GM19239 (cell line): ENCODE measurements at places on chromosomes 5 and 9.

- DNase-seq, result no peak
These were observed 7.3 kb upstream of the SLC25A48 start for GRCh38 chr5:135826994-135827671.

DNA sequence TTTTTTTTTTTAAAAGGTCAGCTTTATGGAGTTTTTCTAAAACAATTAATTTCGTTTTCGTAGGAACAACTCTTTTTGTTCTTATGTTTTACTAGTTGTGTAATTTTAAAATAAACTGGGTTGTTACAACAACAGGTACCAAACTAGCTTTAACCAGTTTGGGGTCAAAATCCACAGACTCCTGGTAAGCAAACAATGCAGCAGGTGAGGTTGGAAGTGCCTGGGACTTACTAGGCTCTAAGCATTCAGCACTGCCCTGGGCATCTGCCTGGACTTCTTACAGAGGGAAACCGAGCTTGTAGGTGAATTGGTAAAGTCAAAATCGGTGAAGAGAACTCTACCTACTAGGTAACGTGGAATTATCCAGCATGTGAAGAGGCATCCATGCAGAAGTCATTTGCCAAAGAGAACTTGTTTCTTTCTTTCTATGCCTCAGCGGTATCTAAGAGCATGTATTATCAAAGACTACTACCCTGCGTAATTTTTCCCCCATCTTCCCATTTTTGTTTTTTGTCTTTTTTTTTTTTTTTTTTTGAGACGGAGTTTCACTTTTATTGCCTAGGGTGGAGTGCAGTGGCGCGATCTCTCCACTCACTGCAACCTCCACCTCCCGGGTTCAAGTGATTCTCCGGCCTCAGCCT lies 145.4 kb downstream of the KCTD16 start:
- DNase-seq, result no peak

DNA sequence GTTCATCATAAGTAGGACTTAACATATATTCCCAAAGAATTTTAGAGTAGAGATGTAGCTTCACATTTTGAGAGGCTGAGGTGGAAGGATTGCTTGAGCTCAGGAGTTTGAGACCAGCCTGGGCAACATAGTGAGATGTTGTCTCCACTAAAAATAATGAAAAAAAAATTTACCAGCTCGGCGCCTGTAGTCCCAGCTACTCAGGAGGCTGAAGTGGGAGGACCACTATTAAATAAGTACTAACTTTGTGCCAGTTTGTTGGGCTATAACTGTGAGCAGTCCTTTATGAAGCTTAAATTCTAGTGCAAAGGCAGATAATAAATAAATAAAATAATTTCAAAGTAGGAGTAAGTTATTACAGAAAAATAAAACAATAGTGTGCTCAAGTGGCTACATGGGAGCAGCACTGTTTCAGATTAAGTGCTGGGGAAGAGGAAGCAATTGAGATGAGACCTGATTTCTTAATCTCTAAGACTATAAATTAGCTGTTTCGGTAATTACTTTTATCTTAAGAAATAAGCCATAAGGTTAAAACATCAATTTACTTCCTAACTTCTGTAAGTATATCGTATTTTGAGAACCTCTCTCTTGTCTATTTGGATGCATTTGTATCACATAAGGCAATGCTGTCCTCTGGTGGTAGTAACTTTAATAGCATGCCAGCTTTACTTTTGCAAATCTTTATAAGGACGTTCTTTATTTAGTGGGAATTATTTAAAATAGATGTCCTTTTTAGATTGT lies 98.9 kb downstream of the CSNK1G3 start:
- DNase-seq, result peak; percentile 3

DNA sequence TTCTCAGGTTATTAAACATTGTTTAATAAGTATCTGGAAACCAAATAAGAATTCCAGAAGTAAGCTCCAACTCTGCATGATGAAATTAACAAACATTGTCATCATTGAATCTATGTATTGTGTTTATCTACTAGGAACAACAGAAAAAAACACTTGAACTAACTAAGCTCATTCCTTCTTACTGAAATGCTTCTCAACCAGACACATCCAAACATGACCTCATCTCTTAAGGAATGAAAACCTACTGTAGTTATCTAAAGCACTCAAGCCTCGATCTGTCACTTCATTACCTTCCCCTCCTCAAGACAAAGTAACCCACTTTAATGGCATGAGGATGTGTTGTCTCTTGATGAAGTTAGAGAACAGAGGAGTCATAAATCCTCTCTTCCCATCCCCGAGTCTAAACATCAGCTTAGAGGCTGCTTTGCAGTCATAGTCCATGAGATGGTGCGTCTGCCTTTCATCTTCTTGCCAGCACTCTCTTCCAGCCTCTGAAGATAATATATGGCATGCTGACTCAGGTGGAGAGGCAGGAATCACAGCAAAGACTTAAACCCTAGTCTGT lies 86.5 kb downstream of the CEMIP2 start:
- no peak for DNase-seq

GRCh38 chr5:103389846-103390245 lies 131.3 kb downstream of the MACIR start:
- DNase-seq, result no peak

GRCh38 chr5:103690676-103691075 lies 128.1 kb upstream of the NUDT12 start:
- DNase-seq, result no peak

- DNase-seq, result no peak
These were observed 3.3 kb downstream of the UBE2R2 start for GRCh38 chr9:33820231-33820745.

- no peak for DNase-seq
These were observed 124.9 kb upstream of the ZNF608 start for GRCh38 chr5:124871303-124871702.

- no peak for DNase-seq
These were observed 670 bp upstream of the PURA start for GRCh38 chr5:140113180-140113698.

- DNase-seq, result no peak
These were observed 542.9 kb downstream of the EFNA5 start for GRCh38 chr5:107127878-107128277.

DNA sequence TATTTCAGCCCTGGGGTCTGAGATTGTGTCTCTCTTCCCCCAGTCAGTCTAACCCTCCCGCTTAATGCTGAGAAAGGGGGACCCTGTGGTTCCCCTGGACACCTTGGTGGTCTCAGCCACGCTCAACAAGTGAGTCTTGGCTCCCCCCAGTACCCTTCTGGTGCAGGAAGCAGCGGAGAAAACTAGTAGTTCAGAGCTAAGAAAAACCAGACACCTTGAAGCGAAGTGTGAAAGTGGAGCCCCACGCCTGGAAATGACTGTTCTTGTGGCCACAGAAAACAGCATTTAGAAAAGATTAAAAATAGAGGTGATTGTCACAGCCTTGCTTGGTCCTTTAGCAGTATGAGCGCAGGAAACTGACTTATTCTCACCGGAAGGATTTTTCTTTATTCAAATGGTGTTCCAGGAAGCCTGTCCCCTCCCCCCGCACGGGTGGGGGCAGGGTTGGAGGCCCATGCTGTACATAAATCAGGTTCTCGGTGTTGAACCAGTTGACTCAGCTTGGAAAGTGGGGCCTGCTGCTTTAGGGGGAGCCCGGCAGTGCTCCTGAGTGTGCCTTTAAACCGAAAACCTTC lies 8.1 kb downstream of the ARPC5L start:
- peak; percentile 52 for DNase-seq

- no peak for DNase-seq
These were observed 703.9 kb downstream of the EFNA5 start for GRCh38 chr5:106966686-106967315.

DNA sequence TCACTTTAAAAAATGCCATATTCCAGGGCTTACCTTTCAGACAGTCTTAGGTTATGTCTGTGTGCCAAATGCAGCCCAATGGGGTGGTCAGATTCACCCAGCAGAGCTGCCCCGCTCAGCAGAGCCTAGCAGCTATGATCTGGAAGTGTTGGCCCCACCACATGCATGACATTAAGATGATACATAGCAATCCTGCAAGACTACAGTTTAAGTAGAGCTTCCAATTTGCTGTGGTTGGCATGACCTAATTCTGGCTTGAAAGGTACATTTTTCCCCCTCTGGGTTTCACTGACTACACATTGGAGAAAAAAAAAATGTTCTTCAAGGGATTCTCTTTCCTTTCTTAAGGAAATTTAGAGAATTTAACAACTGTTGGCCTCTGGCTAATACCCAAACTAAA lies 22.5 kb downstream of the MEF2C start:
- no peak for DNase-seq

DNA sequence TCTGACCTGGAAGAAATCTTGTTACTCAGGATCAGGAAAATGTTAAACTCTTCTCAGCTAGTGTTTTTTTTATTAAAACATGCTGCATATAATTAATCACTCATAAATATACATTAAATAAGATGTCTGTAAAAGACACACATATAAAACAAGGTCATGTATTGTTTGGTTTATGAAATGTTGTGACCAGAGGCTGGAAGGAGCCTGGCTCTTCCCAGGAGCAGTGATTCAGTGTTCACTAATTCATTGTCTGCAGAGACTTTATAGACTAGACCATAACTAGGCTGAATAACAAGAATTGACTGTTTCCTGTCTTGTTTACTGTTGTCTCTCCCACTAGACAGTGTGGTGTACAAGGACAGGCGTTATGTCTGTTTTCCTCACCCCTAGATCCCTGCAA lies 49.1 kb upstream of the ANKRD55 start:
- no peak for DNase-seq

DNA sequence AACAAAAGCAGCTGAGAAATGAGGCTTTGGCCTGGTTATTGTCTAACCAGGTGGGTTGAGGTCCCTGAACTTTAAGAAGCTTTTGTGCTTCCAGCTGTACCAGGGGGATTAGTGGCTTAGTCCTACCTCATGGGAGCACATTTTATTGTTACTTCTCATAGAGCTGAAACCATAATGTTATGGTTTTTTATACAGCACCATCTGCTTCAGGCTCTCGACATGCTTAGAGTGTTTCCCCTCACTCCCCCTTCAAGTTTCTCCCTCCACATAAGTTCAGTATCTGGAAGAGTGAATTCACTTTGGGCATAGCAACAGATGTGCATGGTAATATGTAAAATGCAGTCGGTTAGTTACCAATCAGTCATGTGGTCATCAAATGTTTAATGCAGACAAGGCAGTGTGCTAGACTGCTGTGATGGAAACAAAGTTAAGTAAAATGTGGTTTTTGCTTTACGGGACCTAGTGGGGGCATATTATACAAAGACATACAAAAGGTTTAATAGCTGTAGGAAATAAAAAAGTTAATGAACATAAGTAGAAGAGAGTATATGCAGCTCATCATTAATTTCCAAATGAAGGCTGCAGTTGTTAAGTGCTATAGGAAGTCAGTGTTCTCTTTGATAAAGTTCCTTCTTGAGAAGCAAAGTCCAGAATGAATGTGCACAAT lies 95.9 kb upstream of the SPRY4 start:
- DNase-seq, result no peak

DNA sequence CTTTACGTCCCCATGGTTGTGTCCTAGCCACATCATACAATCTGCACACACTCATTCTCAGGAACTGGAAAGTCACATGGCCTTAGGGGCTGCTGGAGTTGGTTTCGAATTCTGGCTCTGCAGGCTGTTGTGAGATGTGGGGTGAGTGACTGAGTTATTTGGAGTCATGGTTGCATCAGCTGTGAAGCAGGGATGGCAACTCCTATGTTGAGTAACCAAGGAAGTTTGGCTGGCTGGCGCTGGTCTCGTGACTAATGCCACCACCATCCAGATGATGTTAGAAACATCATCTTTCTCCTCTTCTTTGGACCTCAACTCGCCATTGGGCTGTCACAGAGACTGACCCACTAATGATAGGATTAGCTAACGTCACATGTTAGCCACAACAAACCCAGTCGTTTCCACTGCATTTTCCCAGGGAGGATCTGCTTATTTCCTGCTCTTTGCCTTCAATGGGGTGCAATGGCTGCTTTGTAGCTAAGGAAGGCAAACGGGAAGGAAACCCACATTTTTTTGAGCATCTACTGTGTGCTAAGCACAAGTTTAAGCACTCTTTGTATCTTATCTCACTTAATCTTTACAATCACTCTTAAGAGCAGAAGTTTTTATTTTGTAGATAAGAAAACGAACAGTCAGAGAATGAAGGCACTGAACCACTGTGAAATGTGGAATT lies 78.1 kb upstream of the UBTD2 start:
- no peak for DNase-seq
